Urinary bladder (tissue), 4 donors: ENCODE measurements at places on chromosomes 3 and 15.

- no peak for DNase-seq
Measured at GRCh38 chr3:110958313-110959147, 113.1 kb upstream of the NECTIN3 start.

DNA sequence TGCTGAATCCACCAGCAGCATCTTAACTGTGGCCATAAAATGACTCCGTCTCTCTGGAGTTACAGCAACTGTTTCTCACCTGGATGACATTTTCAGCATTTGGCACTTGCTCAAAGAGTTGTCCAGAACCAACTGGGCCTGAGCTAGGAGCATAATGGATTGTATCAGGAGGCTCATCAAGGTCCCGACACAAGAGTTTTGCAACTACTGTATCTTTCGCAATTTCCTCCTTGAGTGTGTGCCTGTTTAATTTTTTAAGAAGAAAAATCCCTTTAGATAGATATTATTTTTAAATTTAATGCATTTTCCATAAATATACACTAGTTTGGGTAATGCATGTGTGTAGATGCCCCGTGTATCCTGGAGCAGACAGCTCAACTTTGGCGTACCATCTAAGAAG is 44.3 kb upstream of the C3orf49 start:
- DNase-seq = no peak

DNA sequence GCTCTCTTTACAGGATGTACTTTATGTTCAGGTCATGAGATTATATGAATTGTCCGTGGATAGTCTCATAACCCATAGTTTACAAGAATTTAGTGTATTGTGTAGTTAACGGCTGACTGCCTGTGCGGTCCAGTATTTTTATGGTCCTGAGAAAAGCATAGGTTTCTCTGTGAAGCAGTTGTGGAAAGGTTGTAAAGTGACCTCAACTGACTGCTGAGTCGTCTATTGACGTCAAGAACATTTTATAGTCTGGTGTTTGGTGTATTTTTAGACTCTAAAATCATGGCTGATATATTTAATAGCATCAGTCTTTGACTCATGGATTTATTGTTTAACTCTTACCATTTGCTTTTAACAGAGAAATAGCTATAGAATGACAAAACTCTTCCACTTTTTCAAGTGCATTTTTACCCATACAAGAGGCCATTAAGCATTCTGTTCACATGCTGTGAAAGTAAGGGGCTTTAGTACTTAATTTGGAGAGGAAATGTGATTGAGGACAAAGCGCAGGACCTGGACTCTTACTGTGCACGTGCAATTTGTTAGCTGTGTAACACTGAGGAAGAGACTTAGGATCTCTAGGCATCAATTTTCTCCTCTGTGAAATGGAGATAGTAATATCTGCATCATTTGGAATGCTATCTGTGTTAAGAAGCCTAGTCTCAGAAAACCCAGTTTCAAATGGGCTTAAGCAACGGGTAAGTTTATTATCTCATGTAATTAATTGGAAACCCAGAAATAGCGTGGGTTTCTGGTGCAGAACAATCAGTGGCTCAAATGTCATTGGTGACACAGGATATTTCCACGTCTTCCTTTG is 240.8 kb downstream of the NFKBIZ start:
- DNase-seq = peak; percentile 83

GRCh38 chr3:17626395-17626794 is 116.0 kb downstream of the TBC1D5 start:
- DNase-seq = no peak
